ENCODE measurements at places on chromosomes 13 and 19.
A peak's percentile ranks its signal among the peaks of the same experiment; 100 is the strongest.

GRCh38 chr13:113963376-113963775 lies 10.5 kb downstream of the C13orf46 start:
- no peak for DNase-seq

- no peak for DNase-seq
Measured at GRCh38 chr13:40470660-40471059, 195.8 kb downstream of the FOXO1 start.

GRCh38 chr19:4538601-4538954 lies 1.3 kb downstream of the LRG1 start:
- DNase-seq, result no peak

DNA sequence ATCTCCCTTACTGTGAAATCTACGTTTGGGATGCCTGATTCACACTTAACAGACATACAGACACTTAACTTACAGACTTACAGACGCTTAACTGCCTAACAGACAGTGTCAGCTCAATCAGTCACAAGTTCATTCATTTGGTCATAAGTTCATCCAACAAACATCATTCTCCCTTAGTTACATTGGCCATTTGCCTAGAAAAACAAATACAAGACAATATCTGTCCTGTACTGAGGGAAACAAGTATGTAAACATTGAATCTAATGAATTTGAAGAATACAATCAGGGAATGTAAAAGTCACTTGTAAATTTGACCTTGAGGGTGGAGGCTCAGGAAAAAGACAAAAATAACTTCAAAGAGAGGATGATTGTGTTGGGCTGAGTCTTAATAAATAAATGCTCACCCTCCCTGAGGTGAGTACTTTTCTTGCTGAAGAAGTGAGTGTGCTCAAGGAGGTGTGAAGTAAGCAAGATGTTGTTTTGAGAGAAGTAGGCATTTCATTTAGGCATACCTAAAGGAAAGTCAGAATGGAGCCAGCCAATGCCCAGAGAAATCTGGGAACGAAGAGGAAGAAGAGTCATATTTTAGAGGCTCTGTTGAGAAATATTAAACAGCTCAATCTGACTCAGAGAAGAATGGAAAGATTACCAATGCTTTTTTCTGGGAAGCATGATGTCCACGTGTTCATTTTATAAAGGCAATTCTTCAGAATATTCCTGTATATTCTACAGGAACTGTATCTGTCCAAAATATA lies 958.4 kb upstream of the SLC10A2 start:
- no peak for DNase-seq

- no peak for DNase-seq
Measured at GRCh38 chr19:51311351-51312257, at the start of gene IGLON5. IGLON5 (plus strand) TSS chr19:51311644; CDS start chr19:51311848, 204 bp downstream.

DNA sequence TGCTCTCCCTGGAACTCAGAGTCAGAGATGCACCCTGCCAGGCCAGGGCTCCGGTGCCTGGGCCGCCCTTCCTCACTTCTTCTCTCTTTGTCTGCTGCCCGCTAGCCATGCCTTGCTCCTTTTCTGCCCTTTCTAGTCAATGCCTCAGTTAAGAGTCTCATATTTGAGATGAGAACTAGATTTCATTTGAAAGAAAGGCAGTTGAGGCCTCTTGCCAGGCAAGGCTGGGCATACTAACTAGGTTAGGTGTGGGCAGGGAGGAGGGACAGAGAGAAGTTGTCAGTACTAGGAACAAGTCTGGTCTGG lies 341.6 kb downstream of the DNAJC15 start:
- DNase-seq, result no peak

- no peak for DNase-seq
Measured at GRCh38 chr13:111904701-111905608, 162.0 kb upstream of the SOX1 start.

DNA sequence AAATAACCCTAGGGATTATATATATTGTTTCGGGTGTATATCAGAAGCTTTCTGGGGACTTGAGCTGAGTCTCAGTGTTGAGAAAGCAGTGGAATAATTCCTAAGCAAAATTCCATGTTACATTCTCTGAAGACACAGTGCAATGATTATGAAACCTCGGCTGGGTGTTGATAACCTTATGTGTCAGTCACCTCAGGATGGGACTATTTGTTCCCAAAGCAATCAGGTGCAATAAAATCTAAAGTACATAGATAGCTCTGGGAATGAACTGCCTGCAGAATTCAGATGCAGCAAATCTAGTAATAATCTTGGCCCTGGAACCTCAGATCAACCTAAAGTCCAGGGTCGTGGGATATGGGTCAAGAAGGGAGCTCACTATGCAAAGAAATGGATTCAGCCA lies 53.0 kb downstream of the EDNRB start:
- no peak for DNase-seq

- no peak for DNase-seq
Measured at GRCh38 chr19:38009650-38010242, 102.7 kb downstream of the SIPA1L3 start.

- DNase-seq, result no peak
Measured at GRCh38 chr19:8512115-8512967, 1.6 kb downstream of the ZNF414 start.

- no peak for DNase-seq
Measured at GRCh38 chr19:6091771-6092291, 18.5 kb downstream of the RFX2 start.

DNA sequence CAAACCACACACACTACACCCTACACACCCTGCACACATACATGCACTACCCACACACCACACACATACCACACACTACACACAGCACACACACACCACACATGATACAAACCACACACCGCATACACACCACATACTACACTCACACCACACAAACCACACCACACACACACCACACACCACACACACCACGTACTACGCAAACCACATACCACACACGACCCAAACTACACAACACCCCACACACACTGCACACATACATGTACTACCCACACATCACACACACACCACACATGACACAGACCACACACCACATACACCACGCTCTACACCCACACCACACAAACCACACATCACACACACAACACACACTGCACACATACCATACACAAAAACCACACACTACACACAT lies 6.6 kb downstream of the MAG start:
- DNase-seq, result no peak

DNA sequence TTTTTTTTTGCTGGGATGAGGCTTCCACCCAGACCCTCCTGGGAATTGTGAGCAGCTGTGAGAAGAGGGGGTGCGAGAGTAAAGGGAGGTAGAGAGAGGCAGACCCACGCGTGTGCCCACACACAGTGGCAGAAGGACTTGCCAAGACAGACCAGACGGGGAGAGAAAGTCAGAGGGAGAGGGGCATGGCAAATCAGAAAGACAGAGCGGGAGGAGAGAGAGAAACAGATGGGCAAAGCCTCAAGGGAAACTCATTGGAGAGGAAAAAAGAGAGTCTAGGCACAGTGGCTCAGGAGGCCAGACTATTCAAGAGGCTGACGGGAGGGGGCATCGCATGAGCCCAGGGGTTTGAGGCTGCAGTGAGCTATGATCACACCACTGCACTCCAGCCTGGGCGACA lies 17.0 kb downstream of the CATSPERG start:
- no peak for DNase-seq

DNA sequence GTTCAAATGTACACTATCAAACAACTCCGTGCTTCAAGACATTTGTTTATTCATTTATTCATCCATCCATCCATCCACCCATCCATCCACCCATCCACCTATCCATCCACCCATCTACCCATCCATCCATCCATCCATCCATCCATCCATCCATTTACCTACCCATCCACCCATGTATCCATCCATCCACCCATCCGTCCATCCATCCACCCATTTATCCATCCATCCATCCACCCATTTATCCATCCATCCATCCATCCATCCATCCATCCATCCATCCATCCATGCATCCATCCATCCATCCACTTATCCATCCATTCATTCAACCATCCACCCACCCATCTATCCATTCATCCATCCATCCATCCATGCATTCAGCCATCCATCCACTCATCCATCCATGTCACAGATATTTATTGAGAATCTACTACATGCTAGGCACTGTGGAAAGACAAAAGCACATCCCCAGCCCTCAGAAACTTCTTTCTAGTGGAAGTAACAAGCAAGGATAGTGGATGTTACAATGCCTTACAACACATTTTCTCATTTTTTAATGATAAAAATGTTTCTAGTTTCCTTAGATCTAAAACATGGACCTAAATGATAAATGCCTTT lies 237.6 kb downstream of the ZNF536 start:
- DNase-seq, result no peak

- no peak for DNase-seq
Measured at GRCh38 chr19:13241231-13242104, 91.3 kb downstream of the IER2 start.

DNA sequence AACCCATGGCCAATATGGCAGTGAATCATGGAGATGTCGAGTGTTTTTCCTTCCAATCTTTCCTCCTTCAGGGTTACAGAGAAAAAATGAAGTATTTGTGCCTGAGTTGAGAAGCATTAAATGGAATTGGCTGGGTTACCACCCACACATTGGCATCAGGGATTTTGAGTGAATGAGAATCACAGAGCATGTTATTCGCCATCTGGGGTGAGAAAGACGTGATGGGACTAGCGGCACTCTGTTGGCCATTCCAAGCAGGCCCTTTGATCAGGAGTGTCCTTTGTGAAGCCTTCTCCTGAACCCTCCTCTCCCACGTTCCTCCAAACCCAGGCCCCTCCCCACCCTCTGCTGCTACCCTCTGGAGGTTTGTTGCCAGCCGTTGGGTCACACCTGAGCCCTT lies 84.2 kb upstream of the PCDH8 start:
- no peak for DNase-seq

DNA sequence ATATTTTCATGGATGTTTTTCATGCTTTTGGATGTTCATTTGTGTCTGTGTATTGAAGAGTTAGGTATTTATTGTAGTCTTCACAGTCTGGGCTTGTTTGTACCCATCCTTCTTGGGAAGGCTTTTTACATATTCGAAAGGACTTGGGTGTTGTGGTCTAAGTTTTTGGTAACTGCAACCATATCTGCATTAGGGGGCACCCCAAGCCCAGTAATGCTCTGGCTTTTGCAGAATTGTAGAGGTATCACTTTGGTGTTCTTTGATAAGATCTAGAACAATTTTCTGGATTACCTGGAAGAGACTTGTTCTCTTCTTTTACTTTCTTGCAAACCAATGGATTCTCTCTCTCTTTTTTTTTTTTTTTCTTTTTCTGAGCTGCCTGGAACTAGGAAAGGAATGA lies 581.3 kb downstream of the DACH1 start:
- DNase-seq, result no peak

DNA sequence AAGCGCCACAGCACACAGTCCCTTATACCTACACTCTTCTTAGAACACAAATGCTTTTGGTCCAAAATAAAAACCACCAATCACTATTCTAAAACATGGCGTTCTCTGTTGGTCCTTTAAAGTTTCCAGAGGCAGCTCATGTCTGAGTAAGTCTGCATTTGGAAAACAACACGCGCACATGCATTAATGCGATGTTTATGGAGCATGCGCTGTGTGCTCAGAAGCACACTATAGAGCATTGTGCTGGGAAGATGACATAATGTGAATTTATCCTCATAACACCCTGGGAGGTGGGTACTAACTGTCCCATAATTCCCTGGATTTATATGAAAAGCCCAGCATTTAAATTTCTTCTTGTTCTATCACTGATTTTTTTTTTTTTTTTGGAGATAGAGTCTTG lies 10.7 kb downstream of the ZNF682 start:
- peak; percentile 61 for DNase-seq

- peak; percentile 52 for DNase-seq
Measured at GRCh38 chr19:50344661-50345318, 15.6 kb upstream of the KCNC3 start.

DNA sequence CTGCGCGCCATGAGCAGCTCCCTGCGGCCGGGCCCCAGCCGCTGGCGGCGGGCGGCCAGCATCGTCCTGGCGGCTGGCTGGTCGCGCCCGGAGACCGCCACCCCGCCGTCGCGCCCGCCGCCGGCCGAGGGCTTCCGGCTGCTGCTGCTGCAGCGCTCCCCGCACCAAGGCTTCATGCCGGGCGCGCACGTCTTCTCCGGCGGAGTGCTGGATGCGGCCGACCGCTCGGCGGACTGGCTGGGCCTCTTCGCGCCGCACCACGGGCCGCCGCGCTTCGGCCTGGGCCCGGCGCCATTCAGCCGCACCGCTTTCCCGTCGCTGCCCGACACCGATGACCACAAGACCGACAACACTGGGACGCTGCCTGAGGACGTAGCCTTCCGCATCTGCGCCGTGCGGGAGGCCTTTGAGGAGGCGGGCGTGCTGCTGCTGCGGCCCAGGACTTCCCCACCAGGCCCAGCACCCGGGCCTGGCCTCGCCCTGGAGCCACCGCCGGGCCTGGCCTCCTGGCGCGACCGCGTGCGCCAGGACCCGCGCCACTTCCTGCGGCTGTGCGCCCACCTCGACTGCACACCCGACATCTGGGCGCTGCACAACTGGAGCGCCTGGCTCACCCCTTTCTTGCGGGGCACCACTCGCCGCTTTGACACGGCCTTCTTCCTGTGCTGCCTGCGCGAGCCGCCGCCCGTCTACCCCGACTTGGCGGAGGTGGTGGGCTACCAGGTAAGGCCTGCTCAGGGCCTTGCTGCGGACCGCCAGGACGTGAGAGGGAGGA lies 518 bp downstream of the NUDT19 start:
- DNase-seq, result peak; percentile 55

GRCh38 chr13:43694146-43694664 lies 92.6 kb downstream of the ENOX1 start:
- no peak for DNase-seq

DNA sequence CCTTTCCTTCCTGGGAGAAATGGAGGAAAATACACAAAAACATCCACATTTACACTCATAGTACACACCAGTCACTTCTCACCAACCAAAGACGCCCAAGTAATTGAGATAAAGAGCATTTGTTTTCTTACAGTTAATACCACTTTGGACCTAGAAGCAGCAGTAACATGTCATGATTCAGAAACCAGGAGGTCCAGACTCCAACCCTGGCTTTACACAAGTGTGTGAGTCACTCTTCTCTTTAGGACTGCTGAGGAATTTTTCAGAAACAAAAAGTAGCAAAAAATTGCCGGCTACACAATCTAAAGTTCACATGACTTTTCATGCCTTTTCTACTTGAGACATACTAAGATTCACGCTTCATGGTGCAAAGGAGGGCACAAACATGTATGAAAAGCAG lies 42.1 kb downstream of the TUBGCP3 start:
- no peak for DNase-seq

- DNase-seq, result no peak
Measured at GRCh38 chr13:103255587-103256301, 189.5 kb upstream of the SLC10A2 start.

- DNase-seq, result no peak
Measured at GRCh38 chr13:46593398-46593797, 40.4 kb downstream of the LRCH1 start.

- no peak for DNase-seq
Measured at GRCh38 chr19:21117041-21117907, 24.6 kb upstream of the ZNF431 start.

- DNase-seq, result no peak
Measured at GRCh38 chr19:2365201-2365970, 5.3 kb downstream of the TMPRSS9 start.

DNA sequence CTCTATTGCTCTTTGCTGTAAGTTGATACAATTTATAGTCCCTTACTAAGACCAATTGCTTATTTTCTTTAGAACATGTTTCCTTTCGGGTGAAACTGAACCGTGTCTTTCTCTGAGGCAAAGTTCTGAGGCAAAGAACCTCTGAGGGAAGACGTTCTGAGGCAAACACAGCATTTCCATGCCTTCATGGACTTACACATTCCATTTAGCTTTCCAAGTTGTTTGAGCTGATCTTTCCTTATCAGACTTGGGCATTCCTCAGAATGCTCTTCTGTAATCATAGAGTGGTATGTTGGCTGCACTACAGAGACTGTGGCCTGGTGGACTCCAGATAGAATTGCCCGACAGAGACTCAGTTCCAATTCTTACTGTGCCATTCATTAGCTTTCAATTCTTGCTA lies 579.1 kb downstream of the KCTD12 start:
- DNase-seq, result no peak

GRCh38 chr13:38863536-38863935 lies 127.1 kb downstream of the STOML3 start:
- DNase-seq, result no peak

Measured in globus pallidus (tissue), 1 donor.